ENCODE measurements at places on chromosomes 7 and 10.
A peak's percentile ranks its signal among the peaks of the same experiment; 100 is the strongest.

- no peak overlapping the region for H3K27ac ChIP-seq
- no peak overlapping the region for H3K4me3 ChIP-seq
- no peaks in the 10 kb centered on the region for H3K4me1 ChIP-seq
- no peak for DNase-seq
- peaks cover under 1% of the 10 kb centered on the region for H3K27me3 ChIP-seq
- H3K36me3 ChIP-seq = no peaks in the 10 kb centered on the region
Observed at GRCh38 chr10:1851762-1852161, 114.4 kb upstream of the ADARB2 start.

DNA sequence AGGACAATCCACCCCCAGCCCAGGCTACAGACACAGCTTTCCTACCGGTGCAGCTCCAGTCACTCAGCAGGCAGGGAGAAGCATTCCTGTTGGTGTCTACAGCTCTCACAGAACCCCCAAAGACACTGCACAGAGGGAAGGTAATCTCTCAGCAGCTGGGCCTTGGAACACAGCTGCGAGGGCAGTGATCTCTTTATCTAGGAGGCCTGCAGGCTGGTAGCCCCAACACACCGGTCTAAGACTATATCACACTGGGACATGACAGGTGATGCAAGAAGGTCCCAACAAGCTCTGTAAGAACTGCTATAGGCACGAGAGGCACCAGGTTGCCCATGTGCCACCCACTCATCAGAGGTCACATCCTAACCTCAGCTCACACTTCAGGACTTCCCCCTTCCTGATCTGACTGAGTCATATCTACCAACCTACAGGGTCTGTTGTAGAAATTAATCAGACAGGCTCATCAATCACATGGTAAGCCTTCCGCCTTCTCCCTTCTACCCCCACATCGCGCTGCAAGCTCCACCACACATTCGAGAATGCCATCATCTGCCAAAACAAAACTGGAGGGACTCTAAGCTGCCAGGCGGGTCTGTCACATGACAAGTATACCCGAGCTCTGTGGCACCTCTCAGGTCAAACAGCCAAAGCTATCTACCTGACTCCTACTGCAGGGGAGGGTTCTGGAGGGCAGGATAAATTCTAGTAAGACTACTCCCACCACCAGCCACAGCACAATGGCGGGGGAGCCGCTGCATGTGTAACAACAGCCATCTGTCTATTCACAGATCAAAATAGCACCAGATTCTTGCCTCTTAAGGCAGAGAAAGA lies 26.1 kb downstream of the FAM53B start:
- H3K4me3 ChIP-seq = peak overlapping the region; percentile 21
- H3K4me1 ChIP-seq = peaks cover 70% of the 10 kb centered on the region
- no peaks in the 10 kb centered on the region for H3K27me3 ChIP-seq
- H3K36me3 ChIP-seq = peaks cover 6% of the 10 kb centered on the region

DNA sequence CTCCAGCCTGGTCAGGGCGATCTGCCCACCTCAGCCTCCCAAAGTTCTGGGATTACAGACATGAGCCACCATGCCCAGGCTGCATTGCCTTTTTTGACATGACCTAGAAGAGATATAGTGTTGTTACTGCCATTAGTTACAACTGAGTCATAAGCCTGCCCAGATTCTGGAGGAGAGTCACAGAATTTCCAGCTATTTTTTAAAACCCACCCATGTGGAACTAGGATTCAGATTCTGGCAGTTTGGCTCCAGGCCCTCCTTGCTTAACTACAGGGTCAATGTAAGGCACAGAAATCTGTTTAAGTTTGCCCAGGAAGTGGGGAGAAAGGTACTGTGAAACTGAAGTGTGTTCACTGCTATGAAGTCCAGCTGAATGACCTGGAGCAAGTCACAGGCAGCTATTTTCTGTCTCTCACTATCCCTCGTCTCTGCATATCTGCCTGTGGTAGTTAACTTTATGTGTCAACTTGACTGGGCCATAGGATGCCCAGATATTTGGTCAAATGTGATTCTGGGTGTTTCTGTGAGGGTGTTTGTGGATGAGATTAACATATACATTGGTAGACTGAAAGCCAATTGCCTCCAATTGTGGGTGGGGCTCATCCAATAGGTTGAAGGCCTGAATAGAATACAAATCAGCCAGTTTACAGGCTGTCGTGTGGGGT lies 8.4 kb upstream of the MARVELD1 start:
- no peak overlapping the region for H3K4me3 ChIP-seq
- H3K4me1 ChIP-seq = no peaks in the 10 kb centered on the region
- H3K36me3 ChIP-seq = no peaks in the 10 kb centered on the region
- no peak overlapping the region for H3K27ac ChIP-seq
- H3K27me3 ChIP-seq = peaks cover 13% of the 10 kb centered on the region

DNA sequence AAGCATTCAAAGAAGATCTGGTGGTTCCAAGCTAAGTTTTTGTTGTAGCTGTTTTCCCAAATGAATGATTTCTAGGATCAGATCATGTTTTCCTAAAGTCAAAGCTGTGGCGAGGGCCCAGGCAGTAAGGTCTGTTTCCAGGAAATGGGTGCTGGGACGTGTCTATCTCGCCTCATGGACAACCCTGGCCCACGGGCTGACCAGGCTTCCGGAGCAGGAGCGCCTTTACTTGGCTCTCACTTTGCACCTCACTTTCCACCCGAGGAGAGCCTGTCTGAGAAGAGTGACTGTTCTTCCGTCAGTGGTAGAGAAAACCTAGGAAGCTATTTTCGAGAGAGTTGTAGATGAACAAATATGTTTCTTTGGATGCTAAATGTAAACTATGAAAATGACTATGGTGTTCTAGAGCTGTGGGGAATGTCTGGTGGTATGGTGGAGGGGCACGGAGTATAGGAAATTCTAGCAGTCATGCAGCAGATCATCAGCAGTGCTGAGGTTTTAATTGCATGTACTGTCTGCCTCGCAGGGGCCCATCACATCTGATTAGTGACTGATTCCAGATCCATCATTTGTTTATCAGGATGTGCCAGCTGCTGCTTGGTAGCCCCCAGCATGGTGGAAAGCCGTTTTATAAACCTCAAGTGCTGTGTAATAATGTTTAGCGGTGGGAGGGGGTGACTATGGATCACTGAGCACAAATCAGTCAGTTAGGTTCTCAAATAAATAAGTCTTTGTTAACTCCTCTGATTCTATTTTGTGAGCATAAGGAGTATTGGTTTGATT lies 66.6 kb downstream of the VWC2 start:
- no peaks in the 10 kb centered on the region for H3K27me3 ChIP-seq
- DNase-seq = no peak
- no peak overlapping the region for H3K4me3 ChIP-seq
- H3K4me1 ChIP-seq = no peaks in the 10 kb centered on the region

DNA sequence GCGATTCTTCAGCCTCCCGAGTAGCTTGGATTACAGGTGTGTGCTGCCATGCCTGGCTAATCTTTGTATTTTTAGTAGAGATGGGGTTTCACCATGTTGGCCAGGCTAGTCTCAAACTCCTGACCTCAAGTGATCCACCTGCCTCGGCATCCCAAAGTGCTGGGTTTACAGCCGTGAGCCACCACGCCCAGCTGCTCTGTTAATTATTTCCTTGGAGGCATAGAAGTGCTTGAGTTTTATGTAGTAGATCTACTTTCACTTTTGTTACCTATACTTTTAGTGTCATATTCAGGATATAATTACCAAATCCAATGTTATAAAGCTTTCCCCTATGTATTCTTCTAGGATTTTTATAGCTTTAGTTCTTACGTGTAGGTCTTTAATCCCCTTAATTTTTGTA lies 1093.0 kb downstream of the GATA3 start:
- no peak overlapping the region for H3K27ac ChIP-seq
- no peak overlapping the region for H3K4me3 ChIP-seq
- DNase-seq = no peak
- H3K36me3 ChIP-seq = no peaks in the 10 kb centered on the region

GRCh38 chr7:77467408-77467807 lies 51.3 kb upstream of the GSAP start:
- peaks cover 2% of the 10 kb centered on the region for H3K36me3 ChIP-seq
- H3K27ac ChIP-seq = no peak overlapping the region
- H3K4me1 ChIP-seq = peaks cover 18% of the 10 kb centered on the region
- H3K4me3 ChIP-seq = no peak overlapping the region
- H3K27me3 ChIP-seq = no peaks in the 10 kb centered on the region

DNA sequence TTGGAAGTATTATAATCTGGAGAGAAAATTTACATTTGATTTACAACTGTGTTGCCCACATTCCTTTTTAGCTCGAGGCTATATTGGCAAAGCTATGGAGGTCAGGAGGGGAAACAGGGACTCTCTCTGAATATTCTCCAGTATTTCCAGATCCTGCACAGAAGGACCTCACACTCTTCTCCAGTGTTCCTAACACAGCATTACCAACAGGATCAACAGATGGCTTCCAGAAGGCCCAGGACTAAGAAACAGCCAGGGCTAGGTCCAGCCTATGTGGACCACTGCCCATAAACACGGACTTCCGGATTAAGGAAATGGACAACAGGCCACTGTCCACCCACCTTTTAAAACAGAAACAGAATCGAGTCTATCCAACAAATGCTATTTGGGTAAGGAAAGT lies 65.3 kb downstream of the CHCHD3 start:
- H3K4me3 ChIP-seq = no peak overlapping the region
- H3K27ac ChIP-seq = no peak overlapping the region
- peaks cover 3% of the 10 kb centered on the region for H3K4me1 ChIP-seq
- peaks cover 16% of the 10 kb centered on the region for H3K36me3 ChIP-seq
- no peak for DNase-seq
- no peaks in the 10 kb centered on the region for H3K27me3 ChIP-seq

DNA sequence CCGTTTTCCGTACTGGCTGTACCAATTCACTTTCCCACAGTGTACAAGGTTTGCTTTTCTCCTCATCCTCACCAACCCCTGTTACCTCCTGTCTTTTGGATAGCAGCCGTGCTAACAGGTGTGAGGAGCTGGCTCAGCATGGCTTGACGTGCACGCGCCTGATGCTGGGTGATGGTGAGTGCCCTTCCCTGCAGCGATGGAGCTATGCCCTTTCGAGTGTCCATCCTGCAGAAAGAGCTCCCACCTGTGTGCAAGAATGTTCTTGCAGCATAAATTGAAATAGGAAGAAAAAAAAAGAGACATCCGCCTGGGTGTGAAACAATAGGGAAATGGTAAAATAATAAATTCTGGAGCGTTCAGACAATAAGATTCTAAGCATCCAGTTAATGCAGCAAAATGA lies 9.5 kb upstream of the UBE3C start:
- no peaks in the 10 kb centered on the region for H3K4me1 ChIP-seq
- no peak overlapping the region for H3K4me3 ChIP-seq
- no peaks in the 10 kb centered on the region for H3K36me3 ChIP-seq
- no peak overlapping the region for H3K27ac ChIP-seq
- no peak for DNase-seq
- peaks cover 16% of the 10 kb centered on the region for H3K27me3 ChIP-seq

- H3K4me3 ChIP-seq = no peak overlapping the region
- DNase-seq = no peak
- H3K27ac ChIP-seq = no peak overlapping the region
- no peaks in the 10 kb centered on the region for H3K36me3 ChIP-seq
- no peaks in the 10 kb centered on the region for H3K4me1 ChIP-seq
Observed at GRCh38 chr7:97639036-97639435, 92.8 kb upstream of the TAC1 start.

GRCh38 chr7:135308583-135309327 lies 75.1 kb downstream of the STRA8 start:
- H3K4me1 ChIP-seq = no peaks in the 10 kb centered on the region
- no peak overlapping the region for H3K27ac ChIP-seq
- H3K4me3 ChIP-seq = no peak overlapping the region
- peaks cover 12% of the 10 kb centered on the region for H3K27me3 ChIP-seq

- peaks cover 1% of the 10 kb centered on the region for H3K27me3 ChIP-seq
- no peak for DNase-seq
- no peak overlapping the region for H3K27ac ChIP-seq
- no peaks in the 10 kb centered on the region for H3K4me1 ChIP-seq
- no peaks in the 10 kb centered on the region for H3K36me3 ChIP-seq
- no peak overlapping the region for H3K4me3 ChIP-seq
Observed at GRCh38 chr7:45484094-45484493, 90.1 kb upstream of the ADCY1 start.

DNA sequence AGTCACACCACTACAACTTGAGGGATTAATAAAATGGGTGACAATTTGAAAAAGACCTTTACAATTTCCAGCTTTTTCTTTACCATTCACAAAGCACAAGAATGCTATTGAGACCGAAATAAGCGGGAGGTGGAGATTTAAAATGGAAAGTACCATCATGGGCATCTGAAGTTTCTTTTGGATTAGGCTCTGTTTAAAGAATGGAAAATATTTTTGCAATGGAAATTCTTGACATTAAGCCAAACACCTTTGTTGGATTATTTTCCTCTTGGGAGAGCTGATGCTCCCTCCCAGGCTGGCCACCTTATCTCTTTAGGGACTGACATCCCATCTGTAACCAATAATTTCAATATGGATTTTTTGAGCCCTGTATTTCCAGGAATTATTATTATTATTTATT lies 62.5 kb downstream of the BPGM start:
- no peaks in the 10 kb centered on the region for H3K4me1 ChIP-seq
- DNase-seq = no peak
- H3K36me3 ChIP-seq = no peaks in the 10 kb centered on the region
- H3K27ac ChIP-seq = no peak overlapping the region
- H3K27me3 ChIP-seq = peaks cover 15% of the 10 kb centered on the region

DNA sequence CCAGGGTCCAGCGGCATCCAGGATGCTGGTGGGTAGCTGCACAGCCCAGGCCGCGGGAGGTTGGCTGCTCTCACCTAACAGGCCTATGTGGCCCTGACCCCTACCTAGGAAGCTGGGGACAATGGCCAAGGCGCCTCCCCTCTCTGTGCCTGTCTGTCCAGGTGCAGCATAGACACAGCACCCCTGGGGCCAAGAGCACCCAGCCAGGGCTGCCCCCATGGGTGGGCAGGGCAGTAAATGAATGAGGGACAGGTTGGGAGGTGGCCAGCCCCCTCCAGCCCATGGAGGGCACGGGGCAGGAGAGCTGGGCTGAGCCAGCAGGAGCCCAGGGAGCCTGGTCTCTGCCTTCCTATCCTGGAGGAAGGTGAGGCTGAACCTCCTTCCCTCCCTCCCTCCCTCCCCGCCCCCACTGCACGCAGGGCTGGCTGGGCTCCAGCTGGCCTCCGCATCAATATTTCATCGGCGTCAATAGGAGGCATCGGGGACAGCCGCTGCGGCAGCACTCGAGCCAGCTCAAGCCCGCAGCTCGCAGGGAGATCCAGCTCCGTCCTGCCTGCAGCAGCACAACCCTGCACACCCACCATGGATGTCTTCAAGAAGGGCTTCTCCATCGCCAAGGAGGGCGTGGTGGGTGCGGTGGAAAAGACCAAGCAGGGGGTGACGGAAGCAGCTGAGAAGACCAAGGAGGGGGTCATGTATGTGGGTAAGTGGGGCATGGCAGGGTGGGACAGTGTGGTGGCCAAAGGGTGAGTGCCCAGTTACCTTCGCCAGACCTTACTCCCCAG lies at the start of gene SNCG:
TSS of gene SNCG (plus strand) at position 484 of the 785 bp plus-strand sequence. CDS start at position 583, 99 bp downstream.
- no peaks in the 10 kb centered on the region for H3K4me1 ChIP-seq
- H3K36me3 ChIP-seq = no peaks in the 10 kb centered on the region
- no peak within 1 kb of the TSS for H3K4me3 ChIP-seq
- no peak for DNase-seq
- H3K27ac ChIP-seq = no peak within 1 kb of the TSS
- H3K27me3 ChIP-seq = peaks cover 8% of the 10 kb centered on the region

DNA sequence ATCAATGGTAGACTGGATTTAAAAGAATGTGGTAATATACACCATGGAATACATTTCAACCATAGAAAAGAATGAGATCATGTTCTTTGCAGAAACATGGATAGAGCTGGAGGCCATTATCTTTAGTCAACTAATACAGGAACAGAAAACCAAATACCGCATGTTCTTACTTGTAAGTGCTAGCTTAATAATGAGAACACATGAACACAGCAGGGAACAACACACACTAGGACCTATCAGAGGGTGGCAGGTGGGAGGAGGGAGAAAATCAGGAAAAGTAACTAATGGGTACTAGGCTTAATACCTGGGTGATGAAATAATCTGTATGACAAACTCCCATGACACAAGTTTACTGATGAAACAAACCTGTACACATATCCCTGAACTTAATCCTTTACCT lies 1435.2 kb downstream of the REEP3 start:
- H3K27me3 ChIP-seq = no peaks in the 10 kb centered on the region
- DNase-seq = no peak
- H3K4me3 ChIP-seq = no peak overlapping the region
- no peaks in the 10 kb centered on the region for H3K36me3 ChIP-seq

Measured in memory B cell (primary cell).